ENCODE measurements at places on chromosomes 5 and 9. TPM values are rescaled to one million over a fixed set of nuclear protein-coding genes. Genes with fewer than 3 reads are reported as not detected.
A peak's percentile ranks its signal among the peaks of the same experiment; 100 is the strongest.

GRCh38 chr9:90642570-90643539, at the start of gene DIRAS2:
DIRAS2 (minus strand) TSS chr9:90642824; CDS start chr9:90613827, 28,997 bp downstream.
- no peak for DNase-seq

- no peak for DNase-seq
Observed at GRCh38 chr5:6856653-6857052, 143.4 kb downstream of the TENT4A start.

DNA sequence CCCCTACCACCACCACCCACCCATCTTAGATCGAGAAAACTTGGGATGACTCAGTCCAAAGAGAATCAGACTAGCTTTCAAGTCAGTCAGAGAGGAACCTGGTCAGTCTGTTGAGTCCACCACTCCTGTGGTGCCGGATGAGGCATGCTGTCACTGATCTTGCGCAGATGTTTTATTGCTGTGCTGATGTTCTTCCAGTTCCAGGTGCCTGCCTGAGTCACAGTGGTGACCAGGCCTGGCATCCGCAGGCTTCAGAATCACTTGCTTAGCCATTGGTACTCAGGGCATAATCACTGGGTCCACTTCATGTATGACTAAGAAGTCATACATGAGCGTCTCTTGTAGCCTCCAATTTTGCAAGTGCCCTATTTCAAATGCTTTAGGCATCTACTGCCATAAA, 114.1 kb downstream of the MUSK start:
- DNase-seq, result no peak

- no peak for DNase-seq
Observed at GRCh38 chr5:73424556-73424977, 24.0 kb downstream of the FOXD1 start.

DNA sequence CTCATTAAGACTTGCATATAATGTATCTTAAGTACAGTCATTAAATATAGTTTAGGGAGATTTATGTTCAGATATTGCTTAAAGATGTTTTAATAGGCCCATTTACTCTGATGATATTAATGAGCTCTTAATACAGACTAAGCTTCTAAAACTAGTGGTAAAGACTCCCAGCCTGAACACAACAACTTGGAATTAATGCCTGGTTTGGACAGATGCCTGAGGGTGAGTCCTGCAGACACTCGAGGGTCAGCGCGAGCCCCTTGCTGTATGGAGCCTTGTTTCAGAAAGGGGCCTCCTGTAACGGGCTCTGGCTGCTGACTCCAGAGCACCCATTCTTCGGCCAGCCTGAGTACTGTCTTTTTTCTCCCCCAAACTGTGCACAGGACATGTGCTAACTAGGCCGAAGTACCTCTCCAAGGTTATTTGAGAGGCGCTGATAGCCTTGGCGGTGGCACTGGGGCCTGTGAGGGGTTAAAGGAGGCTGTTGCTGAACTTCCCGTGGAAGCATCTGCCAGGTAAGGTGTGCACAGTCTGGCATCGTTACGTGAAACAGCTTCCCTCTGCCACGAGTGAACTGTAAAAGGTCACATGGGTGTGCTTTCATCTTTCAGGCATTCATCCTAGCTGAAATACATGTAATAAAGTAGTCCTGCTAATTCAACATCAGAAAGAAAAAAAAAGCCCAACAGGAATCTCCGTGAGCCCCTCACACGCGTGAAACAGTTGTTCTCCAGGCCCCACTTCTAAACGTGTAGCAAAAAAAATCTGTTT, 113.4 kb downstream of the MVB12B start:
- DNase-seq, result peak; percentile 36

DNA sequence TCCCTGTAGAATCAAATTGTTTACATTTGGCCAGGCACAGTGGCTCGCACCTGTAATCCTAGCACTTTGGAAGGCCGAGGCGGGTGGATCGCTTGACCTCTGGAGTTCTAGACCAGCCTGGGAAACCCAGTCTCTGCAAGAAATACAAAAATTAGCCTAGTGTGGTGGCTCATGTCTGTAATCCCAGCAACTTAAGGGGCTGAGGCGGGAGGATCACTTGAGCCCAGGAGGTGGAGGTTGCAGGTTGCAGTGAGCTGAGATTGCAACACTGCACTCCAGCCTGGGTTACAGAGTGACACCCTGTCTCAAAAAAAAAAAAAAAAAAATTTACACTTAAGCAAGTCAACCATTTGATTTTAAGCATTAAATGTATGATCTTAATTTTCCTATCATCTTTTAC, 17.5 kb upstream of the IQGAP2 start:
- DNase-seq, result no peak

DNA sequence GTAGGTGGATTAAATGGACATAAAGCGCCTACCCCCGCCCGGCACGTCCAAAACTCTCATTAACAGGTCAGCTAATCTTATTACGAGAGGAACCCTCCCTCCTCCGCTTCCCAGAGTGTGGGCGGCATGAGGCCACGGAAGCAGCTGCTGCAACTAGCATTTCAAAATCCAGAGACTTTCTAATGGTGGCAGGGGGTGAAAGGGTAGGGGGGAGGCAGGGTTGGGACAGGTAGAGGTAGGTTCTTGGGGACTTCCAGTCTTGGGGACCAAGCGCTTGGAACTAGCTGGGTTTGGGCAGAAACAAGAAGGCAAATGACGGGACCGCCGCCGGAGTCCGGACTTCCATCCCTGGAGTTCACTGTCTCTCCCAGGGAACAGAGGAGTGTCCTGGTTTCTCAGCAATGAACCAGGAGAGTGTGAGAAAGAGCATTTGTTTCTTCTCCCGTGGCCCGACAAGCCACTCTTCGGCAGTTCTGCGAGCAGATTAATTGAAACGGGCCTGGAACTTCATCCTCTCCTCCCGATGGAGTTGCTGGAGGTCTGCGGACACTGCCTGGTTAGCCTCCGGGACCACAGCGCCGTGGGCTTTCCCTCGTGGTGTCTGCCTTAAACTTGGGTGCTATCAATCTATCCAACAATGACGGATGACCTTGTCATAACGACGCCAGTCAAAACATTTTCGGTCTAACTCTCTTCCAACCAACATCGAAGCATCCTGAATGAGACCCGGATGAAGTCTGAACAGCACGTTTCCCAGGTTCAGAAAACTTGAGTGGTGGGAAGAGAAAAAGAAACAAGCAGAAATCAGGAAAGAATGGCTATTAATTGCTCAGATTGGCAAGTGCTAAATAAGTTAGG, 1.6 kb upstream of the PRDM6 start:
- DNase-seq, result no peak

DNA sequence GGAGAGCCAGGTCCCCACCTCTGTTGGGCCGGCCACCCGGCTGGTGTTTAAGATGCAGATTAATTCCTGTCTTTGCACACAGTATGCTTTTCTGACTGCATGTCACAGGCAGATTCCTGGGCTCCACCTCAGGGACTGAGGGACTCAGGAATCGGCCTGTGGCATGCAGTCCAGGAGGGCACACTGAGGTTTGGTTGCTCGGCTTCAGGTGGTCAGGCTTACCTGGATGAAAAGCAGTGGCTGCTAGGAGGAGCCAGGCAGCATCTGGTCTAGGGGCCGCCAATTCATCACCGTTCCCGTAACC, 1.1 kb downstream of the WDR5 start:
- DNase-seq, result no peak

DNA sequence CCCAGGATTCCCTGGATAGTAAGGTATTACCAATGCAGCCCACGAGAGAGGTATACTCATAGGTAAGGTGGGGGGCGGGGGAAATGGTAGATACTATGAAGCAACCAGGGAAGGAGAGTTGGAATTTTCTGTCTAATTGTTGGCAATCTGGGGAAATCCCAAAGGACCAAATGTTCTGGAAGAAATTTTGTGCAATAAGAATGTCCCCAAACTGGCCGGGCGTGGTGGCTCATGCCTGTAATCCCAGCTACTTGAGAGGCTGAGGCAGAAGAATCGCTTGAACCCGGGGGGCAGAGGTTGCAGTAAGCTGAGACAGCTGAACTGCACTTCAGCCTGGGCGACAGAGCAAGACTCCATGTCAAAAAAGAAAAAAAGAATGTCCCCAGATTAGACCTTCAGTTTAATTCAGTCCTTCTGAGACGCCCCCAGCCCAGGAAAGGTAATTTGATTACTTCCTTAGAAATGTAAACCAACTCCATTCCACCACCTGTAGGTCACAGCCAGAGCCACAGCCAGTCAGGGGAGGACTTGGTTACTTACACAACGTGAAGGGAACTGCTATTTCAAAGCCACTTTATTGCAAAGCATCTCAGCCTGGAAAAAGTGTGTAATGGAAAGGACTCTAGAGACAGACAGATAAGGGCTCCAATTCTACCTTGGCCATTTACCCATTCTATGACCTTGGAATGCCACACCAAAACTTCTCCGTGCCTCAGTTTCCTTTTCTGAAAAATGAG, 50.0 kb upstream of the KLF4 start:
- peak; percentile 58 for DNase-seq

DNA sequence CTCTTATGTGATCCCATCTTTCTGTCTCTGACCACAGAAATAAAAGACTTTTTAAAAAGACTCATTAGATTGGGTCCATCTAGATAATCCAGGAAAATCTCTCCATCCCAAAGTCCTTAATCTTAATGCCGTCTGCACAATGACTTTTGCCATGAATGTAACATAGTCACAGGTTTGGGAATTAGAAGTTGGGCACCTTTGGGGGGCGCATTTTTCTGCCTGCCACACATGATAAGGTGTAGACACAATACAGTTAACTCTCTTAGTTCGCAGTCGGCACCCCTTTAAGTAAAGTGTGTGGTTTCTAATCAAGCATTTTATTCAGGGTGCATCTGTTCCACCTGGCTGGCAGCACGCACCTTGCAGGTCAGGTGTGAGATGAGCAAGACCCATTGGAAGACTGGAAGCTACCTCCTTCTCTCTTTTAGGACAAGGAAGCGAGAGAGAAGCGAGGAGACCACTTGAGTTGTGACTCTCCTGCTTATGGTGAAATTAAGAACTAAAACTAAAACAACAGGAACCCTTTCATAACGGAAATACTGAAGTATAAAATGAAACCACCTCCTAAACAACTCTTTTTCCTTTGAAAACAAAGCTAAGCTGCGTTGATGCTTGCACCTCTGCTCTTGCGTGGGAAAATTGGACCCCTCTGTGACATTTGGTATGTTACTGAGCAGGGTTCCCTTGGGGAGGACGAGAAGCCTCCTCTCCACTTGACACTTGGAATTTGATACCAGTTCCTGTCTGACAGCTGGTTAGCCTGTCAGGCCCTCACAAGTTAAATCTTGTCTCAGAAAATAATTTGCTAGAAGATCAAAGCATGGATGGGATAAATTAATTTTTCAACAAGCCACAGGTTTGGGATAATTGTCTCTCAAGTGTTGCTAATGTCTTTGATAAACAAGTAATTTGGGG, 304.6 kb upstream of the DMRT1 start:
- no peak for DNase-seq

GRCh38 chr9:81474125-81474524, 215.2 kb downstream of the TLE1 start:
- DNase-seq, result no peak

The TRAF1 gene
- total RNA-seq, result 4.5 TPM

The FIBCD1 gene
- not detected for total RNA-seq

Measured in lower leg skin (tissue), 4 donors.